Activated CD4-positive, alpha-beta T cell treated with anti-CD3 and anti-CD28 coated beads, Interleukin-2, amount 50 U/mL, for 48 hours (primary cell): ENCODE measurements at places on chromosomes 6 and 20.

GRCh38 chr6:80696268-80696667 is 589.8 kb downstream of the BCKDHB start:
- no peak for DNase-seq

- DNase-seq = no peak
Measured at GRCh38 chr6:32697031-32697430, 30.6 kb upstream of the HLA-DQB1 start.

GRCh38 chr20:48770700-48771442 is 56.9 kb downstream of the PREX1 start:
- no peak for DNase-seq

- DNase-seq = no peak
Measured at GRCh38 chr20:6469695-6470094, 297.8 kb upstream of the BMP2 start.

DNA sequence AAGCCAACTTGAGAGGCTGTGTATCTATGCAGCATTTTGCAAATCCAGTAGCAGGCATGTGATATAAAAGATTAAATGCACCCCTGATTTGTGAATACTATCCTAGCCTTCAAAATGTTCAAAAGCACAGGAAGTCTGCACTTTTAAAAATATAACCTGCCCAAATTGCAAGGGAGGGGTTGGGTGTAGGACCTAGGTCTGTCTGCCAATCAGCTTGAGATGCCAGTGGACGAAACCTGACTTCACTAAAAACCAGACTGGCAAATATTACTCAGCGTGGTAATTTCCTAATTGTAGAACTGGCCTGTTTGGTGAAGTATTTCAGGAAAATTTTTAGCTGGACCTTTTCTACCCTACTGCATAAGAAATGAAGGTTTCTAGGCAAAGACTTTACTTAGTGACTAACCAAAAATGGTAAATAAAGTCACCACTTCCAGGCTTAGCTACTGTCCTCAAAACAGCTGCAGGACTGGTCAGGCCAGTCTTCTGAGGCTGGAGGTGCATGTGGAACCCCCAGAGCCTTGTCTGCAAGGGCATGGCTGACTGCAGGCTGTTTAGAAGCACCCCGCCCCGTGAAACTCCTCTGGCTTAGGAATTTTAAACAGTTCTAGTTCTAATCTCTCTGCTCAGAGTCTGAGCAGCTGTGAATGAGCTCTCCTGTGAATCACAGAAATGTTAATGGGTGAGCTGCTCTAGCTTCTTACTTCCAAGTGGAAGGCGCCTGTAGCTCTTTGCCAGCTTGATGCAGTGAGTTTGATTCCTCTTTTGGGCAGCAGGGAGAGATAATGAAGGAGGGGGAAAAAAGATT is 104.4 kb upstream of the ESR1 start:
- DNase-seq = no peak

DNA sequence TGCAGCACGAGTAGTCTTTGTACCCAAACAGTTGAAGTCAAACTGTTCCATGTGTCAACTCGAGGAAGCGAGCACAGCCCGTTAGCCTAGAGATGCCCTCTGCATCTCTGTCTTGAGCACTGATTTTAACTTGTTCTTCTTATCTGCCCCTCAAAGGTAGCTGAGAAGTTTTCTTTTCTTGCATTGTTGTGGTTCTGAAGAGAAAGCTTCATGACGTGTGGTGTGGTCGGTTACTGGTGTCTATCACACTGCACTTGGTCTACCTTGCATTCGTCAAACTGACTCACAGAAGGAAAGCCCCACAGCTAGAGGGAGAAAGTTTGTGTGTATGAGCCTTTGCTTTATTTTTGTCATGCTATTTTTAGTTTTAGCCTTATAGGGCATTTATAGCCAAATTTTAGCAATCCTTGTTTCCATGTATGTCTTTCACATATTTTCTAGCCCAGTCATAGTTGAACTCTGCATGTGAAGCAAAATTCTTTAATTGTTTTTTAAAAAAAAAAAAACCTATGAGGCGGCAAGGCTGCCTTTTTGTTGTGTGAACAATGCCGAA is 115.1 kb downstream of the JAG1 start:
- DNase-seq = peak; percentile 7

- DNase-seq = no peak
Measured at GRCh38 chr6:16953446-16953845, 148.4 kb upstream of the STMND1 start.

- no peak for DNase-seq
Measured at GRCh38 chr20:1894471-1894950, 696 bp upstream of the SIRPA start.

GRCh38 chr6:154852687-154853086 is 119.5 kb downstream of the SCAF8 start:
- DNase-seq = no peak

GRCh38 chr6:8707956-8708772 is 272.8 kb upstream of the SLC35B3 start:
- no peak for DNase-seq

DNA sequence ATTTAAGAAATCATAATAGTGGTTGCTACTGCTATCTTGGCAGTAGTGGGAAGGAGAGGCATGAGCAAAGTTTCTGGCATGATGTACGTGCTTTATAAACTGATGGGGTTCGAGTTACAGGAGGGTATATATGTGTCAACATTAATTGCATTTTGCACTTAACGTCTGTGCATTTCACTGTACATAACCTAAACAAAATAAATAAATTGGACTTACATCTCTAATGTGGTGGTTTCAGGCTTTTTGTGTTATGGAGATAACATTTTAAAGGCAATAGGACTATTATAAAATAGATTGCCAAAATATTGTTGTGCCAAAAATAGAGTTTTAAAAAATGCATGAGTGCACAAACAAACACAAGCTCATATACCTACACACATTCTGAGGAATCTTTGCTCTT is 1001.1 kb upstream of the GJE1 start:
- DNase-seq = no peak

- no peak for DNase-seq
Measured at GRCh38 chr6:95087394-95088097, 489.8 kb upstream of the MANEA start.

DNA sequence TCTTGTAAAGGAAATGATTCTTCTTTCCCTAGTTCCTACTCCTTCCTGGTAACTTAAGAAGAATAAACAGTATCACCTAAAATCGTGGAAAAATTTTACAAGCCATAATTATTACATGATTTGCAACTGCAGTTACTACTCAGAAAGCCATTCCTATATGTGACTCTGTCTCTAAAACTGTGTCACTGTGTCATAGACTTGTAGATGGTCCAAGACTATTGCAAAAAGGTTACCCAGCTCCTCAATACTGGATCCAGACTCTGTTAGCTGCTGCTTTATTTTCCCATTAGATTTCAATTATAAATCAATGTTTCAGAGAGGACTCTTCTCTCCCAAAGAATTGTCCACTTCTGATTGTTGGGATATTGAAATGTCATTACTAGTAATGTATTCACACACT is 142.1 kb upstream of the STMND1 start:
- DNase-seq = no peak

- peak; percentile 46 for DNase-seq
Measured at GRCh38 chr20:34037121-34037520, 43.4 kb downstream of the RALY start.

DNA sequence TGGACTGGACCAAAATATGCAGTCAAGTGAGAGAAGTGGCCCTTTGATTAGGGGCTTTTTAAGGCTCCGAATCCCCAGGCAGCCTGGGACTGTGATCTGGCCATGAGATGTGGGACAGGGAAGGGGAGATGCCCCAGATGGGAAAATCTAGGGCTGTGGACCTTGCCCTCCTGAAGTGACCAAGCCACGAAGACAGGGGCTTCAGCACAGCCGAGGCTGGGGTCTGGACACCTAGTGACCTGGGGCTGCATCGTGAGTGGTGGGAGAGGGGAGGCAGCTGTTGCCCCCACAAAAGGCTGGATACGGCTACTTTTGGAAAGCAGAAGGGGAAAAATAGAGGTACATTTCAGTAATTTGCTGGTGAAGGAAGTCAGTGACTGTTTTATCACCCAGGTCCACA is 139.5 kb upstream of the SLC24A3 start:
- no peak for DNase-seq

- peak; percentile 86 for DNase-seq
Measured at GRCh38 chr20:49384437-49385434, 97.7 kb downstream of the KCNB1 start.

- DNase-seq = no peak
Measured at GRCh38 chr6:105152880-105153279, 26.9 kb downstream of the POPDC3 start.

DNA sequence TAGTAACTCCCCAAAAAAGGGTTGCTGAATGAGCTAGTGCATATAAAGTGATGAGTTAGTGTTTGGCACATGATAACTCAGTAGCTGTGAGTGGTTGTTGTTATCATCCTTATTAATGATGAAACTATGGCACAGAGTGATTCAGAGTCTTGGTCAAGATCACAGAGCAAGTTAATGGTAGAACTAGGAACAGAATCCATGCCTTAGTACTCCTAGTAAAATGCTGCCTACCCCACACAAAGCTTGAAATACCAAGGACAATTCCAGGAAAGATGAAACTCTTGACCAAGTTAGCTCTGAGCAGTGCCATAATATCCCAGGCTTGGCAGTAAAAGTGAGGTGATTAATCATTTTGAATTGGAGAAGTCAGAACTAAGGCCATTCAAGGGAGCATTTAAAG is 109.1 kb upstream of the ENPP5 start:
- DNase-seq = no peak

DNA sequence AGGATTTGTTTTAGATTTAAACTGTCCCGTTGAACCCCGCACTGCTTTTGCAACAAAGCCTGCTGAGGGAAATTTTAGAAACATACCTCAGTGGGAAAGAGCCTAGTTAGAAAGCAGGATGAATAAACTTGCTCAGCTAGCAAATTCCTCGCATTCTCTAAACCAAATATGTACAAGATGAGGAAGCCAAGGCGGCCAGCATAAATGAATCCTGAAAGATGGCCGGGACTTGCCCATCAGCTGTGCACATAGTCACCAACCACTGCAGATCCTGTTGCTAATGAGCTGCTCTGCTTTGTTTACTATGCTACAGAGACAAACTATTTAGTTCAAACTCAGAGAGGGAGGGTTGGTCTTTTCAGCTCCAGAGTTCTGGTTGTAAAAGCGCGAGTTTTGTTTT is 49.0 kb downstream of the TMEM170B start:
- DNase-seq = no peak

GRCh38 chr20:6744805-6745204 is 22.7 kb upstream of the BMP2 start:
- DNase-seq = no peak

- DNase-seq = no peak
Measured at GRCh38 chr6:53203483-53203882, 54.8 kb upstream of the GCM1 start.

- no peak for DNase-seq
Measured at GRCh38 chr6:117555262-117555849, 47.0 kb downstream of the GOPC start.

DNA sequence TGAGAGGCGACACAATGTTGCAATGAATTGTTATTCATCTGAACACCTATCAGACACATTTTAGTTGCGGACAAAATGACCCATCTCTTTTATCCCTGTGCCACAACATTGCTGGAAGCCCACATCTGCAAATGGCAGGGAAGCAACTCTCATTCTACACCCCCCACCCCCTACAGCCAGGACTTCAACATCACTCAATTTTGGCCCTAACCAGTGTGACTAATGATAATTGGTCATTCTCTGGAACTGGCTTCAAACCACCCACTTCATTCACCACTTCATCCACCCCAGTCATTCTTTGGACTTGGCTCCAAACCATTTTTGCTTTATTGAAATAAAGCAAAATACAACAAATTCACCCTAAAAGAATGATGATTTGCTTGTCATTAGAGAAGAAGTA is 1.5 kb downstream of the GCM2 start:
- DNase-seq = no peak

GRCh38 chr6:30363459-30363858 is 18.5 kb downstream of the RPP21 start:
- DNase-seq = no peak

GRCh38 chr6:24458941-24459340 is 30.4 kb downstream of the GPLD1 start:
- no peak for DNase-seq

- no peak for DNase-seq
Measured at GRCh38 chr20:5393218-5393870, 76.6 kb upstream of the PROKR2 start.

- no peak for DNase-seq
Measured at GRCh38 chr6:88588938-88589337, 374.5 kb downstream of the RNGTT start.

GRCh38 chr20:1637755-1638154 is 17.9 kb upstream of the SIRPB1 start:
- DNase-seq = no peak

GRCh38 chr6:116974526-116975316 is 97.7 kb downstream of the RFX6 start:
- DNase-seq = no peak

DNA sequence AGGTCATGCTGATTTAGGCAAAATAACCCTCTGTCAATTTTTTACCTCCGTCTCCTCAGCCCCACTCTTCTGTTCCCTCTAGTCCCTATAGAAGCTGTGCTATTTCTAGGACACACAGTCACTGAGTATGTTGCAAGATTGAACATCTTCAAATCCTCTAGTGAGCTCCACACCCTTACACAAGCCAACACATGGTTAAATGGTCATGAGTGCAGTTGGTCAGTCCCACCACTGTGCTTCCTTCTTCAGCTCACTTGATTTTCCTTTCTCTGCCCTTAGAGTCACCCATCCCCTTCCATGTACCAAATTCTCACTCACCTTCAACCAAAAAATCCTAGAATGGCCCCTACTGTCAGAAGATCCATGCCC is 48.2 kb upstream of the F13A1 start:
- no peak for DNase-seq

DNA sequence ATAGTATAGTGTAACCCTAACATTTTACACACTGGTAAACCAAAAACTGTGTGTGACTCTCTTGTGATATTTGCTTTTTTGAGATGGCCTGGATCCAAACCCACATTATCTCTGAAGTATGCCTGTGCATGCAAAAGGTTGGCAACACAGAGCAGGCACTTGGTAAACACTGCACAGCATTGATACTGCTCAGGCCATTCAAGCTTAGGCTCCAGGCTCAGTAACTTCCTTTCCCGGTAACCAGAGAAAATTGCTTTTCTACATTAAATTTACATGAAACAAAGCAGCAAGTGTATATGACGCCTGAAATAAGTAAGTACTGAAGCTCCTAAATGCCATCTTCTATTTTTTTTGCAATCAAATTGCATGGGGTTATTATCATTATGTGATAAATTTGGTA is 205.7 kb downstream of the EPM2A start:
- no peak for DNase-seq

DNA sequence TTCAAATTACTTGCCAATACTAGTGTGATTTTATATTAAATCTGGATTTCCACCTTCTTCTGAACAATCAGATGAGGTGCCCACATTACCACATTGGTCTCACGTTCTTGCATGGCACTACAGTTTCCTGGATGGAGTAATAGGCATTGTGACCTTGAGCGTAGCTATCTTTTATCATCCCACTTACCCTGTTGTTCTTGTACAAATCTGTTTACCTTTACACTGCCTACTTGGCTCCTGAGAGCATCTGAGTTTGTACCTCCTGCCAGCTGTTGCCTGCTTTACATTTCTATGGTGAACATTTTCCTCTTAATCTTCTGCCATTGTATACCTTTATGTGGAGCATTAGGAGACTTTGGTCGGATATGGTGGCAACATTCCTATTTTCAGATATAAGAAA is 90.7 kb downstream of the AKAP7 start:
- DNase-seq = no peak
